Dermis blood vessel endothelial cell (primary cell): ENCODE measurements at places on chromosomes 7 and 10.

DNA sequence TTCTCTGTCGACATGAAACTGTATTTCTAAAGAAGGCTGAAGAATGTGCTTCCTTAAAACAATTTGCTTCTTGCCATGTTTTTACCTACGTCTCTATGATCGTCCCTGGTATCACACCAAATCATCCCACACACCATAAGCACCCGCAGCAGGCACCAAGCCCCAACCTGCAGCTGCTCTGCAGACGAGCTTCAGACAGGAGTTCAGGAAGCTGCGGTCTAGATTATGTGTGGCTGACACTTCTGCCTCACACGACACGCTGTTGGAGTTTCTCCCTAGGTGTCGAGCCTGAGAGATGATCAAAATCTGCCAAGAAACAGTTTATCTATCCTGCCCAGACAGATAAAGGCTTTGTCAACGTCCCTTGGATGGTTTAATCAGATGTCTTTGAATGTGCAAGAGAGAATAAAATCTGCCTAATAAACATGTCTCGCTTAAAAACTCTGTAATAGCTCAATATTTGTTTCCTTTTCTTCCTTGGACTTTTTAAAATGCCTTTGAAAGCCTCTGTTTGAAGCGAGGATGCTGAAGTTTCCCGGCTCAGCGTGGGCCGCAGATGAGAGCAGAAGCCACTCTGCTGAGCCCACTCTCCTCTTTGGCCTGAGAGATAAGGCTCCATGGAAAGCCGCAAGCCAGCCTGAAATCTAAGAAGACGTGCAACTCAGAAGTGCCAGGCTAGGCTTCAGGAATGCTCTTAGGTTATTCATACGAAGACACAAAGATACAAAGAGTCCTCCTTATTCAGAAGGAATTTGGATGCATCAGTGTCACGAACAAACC is 158.3 kb upstream of the PFKP start:
- DNase-seq = no peak

DNA sequence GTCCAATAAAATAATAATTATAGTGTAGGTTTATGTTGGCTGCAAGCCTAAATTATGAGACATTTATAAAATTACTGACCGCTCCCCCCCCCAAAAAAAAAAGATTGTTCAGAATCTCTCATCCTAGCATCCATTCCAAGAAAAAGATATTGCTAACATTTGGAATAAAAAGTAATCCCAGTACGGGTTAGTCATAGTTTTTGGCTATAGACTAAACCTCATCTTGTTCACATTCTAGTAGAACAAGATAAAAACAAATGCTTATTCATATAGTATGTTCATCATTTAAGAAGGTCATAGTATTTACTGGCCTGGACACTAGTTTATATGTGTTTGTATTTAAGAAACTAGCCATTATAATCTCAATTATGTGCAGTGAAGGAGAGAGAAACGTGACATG is 44.0 kb downstream of the ADK start:
- DNase-seq = no peak

GRCh38 chr7:99248391-99249095 is 24.1 kb upstream of the MYH16 start:
- no peak for DNase-seq

GRCh38 chr7:135197906-135198655 is 13.2 kb downstream of the WDR91 start:
- no peak for DNase-seq

DNA sequence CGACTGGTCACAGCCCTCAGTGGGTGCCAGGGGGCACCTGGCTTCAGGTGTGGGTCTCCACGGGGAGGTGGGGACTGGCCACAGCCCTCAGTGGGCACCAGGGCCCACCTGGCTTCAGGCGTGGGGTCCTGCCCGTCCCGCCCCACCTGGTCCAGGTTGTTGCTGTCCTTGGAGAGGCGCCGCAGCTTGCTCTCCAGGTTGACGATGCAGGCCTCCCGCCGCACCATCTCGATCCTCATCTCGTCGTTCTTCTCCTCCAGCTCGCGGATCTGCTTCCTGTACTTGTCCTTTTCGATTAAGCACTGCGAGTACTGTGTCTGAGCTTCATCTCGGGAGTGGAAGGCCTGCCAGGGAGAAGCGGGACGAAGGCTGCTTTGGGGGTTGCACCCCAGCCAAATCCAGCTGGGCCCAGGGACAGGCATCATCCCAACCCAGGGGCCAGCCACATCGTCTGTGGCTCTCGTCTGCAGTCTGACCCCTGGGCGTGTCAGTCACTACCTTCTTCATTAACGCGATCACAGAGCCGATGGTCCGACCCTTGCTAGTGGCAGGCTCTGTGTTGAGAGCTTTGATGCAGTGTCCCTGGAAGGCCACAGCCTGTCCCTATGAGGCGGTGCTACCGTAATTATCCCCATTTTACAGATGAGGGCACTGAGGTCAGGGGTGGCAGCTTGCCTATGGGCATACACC is 92.9 kb upstream of the GNA12 start:
- DNase-seq = no peak

DNA sequence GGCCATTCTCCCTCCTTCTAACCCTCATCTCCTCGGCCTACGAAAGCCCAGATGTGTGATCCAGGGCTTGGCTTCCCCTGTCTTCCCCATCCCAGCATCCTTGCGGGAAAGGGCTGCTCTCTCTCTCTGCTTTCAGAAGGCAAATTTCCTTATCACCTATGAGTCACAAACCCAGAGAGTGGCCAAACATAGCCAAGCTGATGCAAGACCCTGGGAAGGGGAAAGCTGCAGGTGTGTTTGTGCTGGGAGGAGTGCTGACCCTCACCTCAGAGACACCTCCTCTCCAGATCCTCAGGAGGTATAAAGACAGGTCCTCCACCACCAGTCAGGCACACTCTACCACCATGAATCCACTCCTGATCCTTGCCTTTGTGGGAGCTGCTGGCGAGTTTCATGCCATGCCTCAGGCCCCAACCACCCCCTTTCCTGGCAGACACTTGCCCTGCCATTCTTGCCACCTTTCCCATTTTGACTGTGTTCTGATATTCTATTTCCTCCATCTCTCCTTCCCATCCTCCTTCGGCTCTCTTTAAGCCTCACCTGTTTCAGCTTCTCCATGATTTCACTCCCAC is 10.6 kb upstream of the PRSS2 start:
- no peak for DNase-seq

DNA sequence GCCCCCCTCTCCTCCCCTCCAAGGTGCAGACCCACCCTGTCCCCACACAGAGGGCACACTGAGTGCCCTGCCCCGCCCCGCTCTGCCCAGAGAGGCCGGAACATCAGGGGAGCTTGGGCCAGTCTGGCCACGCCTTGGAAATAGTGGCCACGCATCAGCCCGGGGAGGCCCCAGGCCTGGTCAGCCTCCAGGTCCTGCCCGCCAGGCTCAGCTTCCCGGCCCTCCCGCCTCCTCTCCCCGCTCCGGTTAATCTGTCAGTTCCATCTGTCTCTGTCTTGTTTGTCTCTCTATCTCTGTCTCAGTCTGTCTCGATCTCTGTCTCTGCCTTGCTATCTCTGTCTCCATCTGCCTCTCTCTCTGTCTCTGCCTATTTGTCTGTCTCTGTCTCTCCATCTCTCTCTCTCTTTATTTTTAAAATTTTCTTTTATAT is 28.9 kb upstream of the TNRC18 start:
- no peak for DNase-seq

- DNase-seq = no peak
Measured at GRCh38 chr10:93139059-93139655, 65.5 kb downstream of the CYP26A1 start.

DNA sequence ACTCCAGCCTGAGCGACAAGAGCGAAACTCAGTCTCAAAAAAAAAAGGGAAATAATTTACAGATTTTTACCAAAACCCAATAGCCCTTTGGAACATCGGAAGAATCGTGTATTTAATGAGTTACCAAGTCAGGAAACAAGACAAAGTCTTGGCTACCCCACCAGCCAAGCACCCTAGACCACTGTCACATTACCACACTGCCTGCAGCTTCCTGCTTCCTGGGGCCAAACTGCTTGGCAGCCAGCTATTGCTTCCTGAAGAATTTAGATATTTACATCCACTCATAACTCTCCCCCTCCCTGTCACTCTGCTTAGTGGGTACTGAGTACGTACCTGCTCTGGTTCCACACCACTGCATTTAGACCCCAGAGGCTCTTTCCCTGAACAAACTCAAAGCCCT is 14.1 kb upstream of the TNPO3 start:
- no peak for DNase-seq

DNA sequence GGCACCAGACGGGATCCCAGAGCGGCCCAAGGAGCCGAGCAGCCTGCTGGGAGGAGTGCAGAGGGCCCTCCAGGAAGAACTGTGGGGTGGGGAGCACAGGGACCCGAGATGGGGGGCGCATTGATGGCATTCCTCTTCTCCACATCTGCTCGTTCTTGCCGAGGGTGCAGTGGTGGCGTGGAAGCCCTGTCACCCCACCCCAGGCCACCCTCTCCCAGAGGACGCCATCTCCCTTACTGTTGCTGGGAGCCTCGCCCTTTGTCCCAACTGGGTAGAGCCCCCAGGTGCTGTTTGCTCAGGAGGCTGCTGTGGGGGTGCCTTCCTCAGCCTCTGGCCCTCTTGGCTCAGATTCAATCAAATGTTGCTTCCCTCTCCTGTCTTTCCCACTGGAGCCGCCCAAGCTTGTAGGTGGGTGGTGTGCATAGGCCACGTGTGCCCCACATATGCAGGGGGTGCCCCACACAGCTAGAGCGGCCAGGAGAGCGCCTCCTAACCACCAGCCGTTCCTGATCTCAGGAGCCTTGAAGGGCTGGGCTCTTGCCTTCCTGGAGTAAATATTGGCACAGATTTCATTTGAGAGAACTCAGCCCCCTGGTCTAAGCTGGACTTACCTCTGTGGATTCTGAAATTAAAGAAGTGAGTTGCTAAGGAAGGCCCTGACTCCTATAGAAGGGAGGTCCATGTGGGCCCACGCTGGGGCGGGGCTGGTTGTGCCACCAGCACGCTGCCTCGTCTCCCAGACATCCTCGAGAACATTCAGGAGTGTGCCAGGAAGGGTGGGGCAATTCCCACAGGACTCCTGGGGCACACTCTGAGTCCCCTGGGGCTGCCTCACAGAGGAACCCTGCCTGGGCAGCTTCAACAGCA is 39.2 kb downstream of the ZNF467 start:
- DNase-seq = no peak

DNA sequence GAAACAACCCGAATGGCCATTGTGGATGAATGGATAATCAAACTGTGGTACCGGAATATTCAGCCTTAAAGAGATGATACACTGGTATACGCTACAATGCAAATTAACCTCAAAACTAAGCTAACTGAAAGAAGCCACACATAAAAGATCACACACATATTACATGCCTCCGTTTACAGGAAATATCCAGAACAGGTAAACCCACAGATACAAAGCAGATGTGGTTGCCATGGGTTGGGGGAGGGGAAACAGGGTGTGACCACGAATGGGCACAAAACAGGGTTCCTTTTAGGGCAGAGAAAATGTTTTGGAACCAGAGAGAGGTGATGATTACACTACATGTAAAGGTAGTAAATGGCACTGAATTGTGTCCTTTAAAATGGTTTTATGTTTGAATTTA is 16.6 kb downstream of the ESYT2 start:
- DNase-seq = no peak
